Fibroblast of lung (primary cell): ENCODE measurements at places on chromosomes 3 and 15. TPM values are rescaled to one million over a fixed set of nuclear protein-coding genes. Genes with fewer than 3 reads are reported as not detected.

- DNase-seq: no peak
Measured at GRCh38 chr3:151142929-151143328, 57.5 kb downstream of the MED12L start.

- peak; percentile 46 for DNase-seq
Measured at GRCh38 chr3:146072824-146073223, 88.2 kb downstream of the PLOD2 start.

GRCh38 chr3:15171096-15171495 lies 35.0 kb upstream of the CAPN7 start:
- DNase-seq: no peak

- no peak for DNase-seq
Measured at GRCh38 chr15:72368899-72369298, 6.9 kb downstream of the HEXA start.

GRCh38 chr3:14434126-14434497 lies 31.7 kb downstream of the SLC6A6 start:
- peak; percentile 56 for DNase-seq

DNA sequence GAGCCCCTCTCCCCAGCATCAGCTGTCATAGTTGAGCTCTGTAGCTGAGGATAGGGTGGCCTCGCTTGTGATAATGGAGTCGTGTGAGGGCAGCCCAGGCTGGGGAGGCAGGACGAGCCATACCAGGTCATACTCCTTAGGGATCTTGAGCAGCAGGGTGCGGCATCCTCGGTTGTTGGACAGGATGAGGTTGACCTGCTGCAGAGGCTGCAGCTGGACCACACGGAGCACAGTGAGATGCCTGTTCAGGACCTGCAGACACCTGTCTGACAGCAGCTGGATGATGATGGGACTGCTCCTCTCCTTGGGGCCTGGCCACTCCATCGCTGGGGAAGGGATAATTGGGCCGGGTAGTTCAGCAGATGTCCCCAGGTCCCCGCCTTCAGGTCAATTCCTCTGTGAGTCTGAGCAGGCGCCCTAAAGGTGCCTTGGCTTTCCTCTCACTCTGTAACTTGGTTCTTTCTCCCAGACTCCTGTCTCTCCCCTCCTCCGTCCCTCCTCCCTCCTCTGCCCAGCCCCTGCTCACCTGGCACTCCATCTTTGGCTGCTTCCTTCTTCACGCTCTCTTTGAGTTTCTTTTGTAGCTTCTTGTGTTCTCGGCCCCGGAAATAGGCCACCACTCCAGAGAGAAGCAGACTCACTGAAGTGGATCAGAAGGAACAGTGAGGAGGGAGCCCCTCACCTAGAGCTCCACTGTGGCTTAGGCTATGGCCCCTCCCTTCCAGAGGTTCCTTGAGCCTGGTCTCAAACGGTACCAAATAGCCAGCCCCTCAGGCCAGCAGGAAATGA lies 7.8 kb downstream of the DUOX2 start:
- DNase-seq: no peak

DNA sequence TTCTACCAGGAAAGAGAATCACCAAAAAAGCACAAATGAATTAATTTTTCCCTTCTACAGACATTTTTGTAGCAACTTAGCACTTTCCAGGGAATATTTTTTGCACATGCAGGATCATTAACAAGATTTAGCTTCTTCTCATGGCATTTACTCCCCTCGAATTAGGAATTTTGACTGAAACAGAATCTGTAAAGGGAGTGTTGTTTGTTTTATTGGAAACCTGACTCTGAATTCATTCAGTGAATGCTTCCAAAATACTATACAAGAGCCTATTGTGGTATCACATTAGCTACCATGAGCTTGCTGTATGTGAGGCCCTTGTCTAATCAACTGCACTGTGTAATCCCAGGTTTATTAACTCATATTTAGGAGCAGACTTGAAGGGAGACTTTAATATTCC lies 130.4 kb upstream of the ATP10A start:
- no peak for DNase-seq

DNA sequence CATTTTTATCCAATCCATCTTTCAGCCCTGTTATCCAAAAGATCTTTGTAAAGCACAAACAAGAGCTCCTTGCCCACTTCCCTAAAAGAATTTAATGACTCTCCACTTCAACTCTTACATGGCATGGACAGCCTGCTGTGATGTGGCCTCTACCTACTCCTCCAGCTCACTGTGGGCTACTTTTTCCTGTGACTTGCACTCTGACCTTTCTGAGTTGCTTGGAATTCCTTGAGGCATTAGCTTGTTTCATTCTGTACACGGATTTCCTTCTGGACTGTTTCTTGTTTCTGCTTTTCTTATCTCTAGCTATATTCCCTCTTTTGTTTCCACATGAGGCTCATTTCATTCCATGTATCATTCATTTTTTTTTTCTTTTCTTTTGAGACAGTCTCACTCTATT lies 15.2 kb downstream of the QTRT2 start:
- DNase-seq: no peak

GRCh38 chr15:37973856-37974255 lies 39.4 kb downstream of the TMCO5A start:
- DNase-seq: peak; percentile 11

DNA sequence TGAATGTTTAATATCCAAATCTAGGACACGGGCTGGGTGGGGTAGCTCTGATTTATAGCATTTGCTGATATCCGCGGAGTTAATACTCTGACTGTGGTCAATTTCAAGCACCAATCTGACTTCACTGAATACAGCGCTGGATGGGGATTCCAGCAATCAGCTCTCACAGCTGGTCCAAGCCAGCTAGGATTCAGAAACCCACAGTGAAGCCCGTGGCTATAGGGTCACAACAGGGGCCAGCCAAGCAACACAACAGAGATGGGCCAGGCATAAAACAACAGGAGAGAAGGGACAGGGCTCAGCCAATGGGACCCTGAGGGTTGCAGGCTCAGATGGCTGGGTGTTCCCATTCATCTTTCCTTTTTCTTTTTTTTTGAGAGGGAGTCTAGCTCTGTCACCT lies 5.4 kb upstream of the LMAN1L start:
- DNase-seq: peak; percentile 29

DHFR2 gene
- 2.7 and 4.3 TPM in 2 replicates for polyA plus RNA-seq

GPR160 gene
- 0.56 and 0.58 TPM in 2 replicates for polyA plus RNA-seq

ATP13A4 gene
- 0.01 and 0.10 TPM in 2 replicates for polyA plus RNA-seq

PDIA3 gene
- polyA plus RNA-seq: 359 and 528 TPM in 2 replicates

WDR49 gene
- not detected in 2 replicates for polyA plus RNA-seq

GATA2 gene
- 3.2 and 4.0 TPM in 2 replicates for polyA plus RNA-seq

CPNE9 gene
- polyA plus RNA-seq: not detected in 2 replicates

SUSD5 gene
- polyA plus RNA-seq: 0.75 and 1.4 TPM in 2 replicates
